GM13976 (cell line): ENCODE measurements at places on chromosomes 7 and 10.

DNA sequence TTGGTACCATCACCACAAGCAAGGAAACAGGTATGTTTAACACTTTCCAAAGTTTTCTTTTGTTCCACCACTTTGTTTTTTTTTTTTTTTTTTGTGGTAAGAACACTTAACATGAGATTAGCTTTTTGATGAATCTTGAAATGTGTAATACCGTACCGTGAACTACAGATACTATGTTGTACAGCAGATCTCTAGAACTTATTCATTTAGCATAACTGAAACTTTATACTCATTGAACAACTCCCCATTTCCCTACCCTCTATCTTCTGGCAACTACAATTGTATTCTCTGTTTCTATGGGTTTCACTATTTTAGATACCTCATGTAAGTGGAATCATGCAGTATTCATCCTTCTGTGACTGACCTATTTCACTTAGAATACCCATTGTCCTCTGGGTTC, 162.7 kb upstream of the ITGB1 start:
- no peak for DNase-seq

- DNase-seq = no peak
Observed at GRCh38 chr10:113177936-113178335, 227.9 kb downstream of the TCF7L2 start.

GRCh38 chr7:29488977-29489376, 74.7 kb upstream of the PRR15 start:
- DNase-seq = no peak

DNA sequence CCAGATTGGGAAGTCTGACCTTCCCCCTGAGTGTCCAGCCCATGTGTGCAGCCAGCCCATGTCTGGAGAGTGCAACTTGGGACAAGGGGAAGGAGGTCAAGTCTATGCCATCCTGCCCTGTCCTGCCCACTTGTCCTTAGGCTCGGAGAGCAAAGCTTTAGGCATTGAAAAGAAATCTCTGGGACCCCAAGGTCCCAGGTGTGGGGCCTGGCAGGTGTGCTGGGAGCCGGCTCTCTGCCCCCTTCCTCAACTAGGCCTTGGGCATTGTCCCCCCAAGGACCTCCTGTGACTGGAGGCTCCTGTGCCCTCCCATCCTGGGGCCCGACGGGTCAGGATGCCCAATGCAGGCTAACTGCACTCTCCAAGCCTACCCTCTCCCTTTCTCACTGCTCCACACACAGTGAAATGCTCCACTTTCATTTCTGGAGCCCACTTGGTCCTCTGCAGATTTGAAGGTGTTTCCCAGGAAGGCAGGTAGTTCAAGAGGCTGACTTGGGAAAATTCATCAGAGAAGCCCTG, 124.7 kb downstream of the PTPN20 start:
- DNase-seq = no peak

DNA sequence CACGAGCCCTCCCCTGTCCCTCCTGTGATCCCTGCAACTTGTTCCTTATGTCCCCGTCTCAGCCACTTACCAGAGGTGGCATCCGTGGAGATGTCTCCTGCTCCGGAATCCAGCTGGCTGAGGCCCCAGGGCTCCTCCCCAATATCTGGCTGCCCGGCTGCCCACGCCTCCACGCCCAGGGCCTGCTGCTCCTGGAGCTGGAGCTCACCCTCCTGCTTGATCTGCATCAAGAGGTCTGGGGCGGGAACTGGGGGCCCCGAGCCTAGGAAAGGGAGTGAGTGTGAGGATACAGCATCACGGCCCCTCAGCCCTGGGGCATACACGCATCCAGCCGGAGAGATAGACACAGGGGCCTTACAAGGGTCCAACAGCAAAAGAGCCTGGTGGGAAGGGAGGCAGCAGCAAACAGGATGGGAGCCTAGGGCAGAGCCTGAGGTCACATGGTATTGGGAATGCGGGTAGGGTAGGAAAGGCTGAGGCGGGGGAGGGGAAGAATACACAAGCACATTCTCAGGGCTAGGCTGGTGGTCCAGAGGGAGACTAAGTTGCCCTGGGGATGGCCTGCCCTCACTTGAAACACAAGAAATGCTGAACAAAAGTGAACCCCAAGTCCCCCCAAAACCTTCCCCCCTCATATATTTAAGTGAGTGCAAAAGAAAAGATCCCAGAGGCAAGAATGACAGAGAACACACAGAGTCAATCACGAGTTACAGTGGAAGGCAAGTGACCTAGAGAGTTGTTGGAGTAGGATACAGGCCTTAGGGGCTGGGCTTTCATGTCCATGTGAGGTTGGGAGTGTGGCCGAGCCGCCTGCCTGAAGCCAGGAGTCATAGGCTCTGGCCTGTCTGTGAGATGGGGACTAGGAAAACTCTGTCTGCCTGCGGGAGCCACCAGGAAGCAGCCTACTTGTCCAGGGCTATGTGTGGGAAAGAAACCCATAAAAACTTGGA, 16.9 kb upstream of the ZNF777 start:
- DNase-seq = no peak

DNA sequence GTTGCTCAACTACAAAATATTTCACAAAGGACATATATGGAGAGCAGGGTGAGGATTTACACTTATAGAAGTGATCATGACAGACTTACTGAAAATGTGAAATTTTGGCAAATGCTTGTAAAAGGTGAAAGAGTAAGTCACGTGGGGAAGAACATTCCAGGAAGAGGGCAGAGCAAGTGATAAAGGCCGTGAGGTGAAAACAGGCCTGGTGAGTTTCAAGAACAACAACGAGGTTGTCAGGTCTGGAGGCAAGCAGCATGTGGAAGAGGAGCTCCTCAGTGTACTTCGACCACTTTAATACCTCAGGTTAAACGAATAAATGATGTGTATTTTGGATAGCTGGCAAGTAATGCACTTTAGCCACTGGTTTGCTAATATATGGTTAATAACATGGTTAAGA, 706.7 kb downstream of the PCDH15 start:
- no peak for DNase-seq

GRCh38 chr7:157604661-157605381, 268.0 kb downstream of the DNAJB6 start:
- no peak for DNase-seq

- no peak for DNase-seq
Observed at GRCh38 chr10:77475522-77475921, 162.1 kb downstream of the KCNMA1 start.

DNA sequence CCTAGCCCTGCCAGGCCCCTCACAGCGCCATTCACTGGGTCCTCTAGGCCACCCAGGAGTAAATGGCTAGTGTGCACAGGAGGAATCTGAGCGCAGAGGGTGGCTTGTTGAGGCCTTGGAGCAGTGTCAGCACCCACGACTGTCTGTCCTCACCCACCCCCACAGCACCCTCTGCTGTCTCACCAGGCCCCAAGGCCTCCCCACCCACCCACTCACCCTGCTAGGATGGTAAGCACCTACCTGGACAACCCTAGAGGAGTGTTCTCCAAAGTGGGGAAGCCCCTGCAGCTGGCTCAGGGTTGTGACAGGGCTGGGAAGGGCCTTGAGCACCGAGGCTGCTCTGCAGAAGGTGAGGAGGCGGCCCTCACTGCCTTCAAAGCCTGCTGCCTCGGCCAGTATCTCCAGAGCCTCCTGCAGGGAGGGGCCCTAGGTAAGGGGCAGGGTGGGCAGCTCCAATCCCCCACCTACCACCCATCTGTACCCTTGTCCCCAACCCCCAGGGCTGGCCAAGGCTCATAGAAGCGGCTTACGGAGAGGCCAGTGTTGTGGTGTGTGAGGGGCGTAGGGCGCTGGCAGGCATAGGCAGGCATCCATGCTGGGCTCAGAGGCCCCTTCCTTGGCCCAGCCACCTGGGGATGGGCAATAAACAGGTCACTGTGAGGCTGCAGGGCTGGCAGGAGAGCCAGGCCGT, 2.9 kb downstream of the POLM start:
- no peak for DNase-seq

GRCh38 chr7:128071801-128072200, 40.6 kb upstream of the LRRC4 start:
- no peak for DNase-seq

DNA sequence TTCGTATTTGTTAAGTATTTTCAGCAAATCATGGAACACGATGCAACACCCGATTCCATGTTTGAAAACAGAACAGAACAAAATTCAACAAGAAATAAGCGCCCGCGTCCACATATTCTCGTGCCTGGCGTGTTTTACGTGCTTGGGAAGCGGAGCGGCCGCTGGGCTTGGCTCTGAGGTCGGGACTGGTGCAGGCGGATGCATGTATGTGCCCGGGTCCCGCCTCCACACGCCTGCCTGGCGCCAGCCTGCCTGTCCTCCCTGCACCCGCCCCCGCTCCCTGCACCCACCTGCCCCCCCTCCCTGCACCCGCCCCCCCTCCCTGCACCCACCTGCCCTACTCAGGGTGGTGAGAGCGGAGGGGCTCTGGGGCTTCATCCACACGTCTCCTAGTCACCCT, 454.5 kb downstream of the DNAJB6 start:
- DNase-seq = no peak

GRCh38 chr10:14355750-14356149, 25.0 kb upstream of the FRMD4A start:
- no peak for DNase-seq

GRCh38 chr10:36711361-36711760, 414.0 kb upstream of the ANKRD30A start:
- DNase-seq = no peak

GRCh38 chr10:93629647-93630305, 17.4 kb downstream of the PDE6C start:
- DNase-seq = no peak

GRCh38 chr10:115674496-115674895, 581.3 kb downstream of the ATRNL1 start:
- no peak for DNase-seq

DNA sequence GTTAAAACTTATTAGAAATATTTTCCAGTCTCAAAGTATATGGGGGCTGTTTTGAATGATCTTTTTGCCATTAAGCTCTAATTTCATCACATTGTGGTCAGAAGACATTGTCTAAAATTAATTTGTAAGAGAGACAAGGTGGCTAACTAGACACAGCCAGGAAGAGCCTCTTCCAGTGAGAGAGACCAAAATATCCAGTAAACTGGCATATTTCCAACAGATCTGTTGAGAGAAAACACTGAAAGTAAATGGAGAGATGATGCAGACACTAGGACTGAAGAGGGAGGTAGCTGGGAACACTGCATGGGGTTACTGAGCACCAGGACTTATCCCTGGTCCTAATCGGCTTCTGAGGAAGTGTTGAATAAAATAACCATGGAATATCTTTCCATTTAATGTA, 101.5 kb upstream of the TAS2R16 start:
- no peak for DNase-seq

DNA sequence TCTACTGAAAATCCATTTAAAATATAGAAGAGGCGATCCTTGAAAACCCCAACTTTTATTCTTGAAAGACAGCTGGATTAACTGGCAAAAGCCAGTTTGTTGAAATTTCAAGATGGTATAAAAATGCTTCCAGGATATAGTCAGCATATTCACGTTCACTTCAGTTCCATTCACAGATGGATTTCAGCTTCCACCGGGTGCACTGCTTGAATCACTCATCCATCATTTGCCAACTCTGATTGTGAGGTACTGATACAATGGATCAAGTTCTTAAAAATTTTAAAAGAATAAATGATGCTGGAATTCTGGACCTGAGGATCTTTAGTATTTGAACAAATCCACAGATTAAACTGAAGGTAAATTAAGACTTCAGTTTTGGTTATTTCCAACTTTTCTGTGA, 2.4 kb downstream of the PURB start:
- no peak for DNase-seq

DNA sequence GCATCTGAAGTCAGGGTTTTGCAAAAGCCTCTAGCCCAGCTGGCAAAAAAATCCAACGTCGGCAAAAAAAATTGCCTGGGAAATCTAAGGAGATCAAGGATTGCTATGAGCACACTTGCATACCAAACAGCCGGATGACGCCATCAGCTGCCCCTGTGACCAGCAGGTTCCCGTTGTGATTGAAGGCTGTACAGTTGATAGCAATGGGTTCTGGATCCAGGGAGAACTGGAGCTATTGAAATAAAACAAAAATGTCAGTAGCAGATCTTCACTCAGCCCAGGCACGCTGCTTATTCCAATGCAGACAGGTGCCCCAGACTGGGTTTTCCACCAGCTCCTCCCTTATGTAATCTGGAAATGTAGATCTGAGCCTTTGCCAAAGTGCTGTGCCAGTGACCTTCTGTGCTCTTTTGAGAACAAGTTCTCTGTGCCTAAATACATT, 18.7 kb upstream of the CYREN start:
- DNase-seq = no peak

DNA sequence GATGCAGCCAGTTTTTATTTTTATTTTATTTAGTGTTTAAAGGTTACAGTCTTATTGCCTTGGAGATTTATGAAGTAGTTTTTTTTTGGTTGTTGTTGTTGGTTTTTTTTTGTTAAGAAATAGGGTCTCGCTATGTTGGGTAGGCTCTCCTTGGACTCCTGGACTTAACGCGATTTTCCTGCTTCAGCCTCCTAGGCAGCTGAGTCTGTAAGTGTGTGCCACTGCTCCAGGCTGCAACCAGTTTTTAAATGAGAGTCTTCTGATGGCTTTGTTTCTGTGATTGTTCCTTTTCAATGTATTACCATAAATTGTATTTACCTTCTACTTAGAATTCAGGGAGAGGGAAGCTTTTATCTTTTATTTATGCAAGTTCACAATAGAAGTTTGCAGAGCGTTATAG, 62.8 kb downstream of the BICC1 start:
- DNase-seq = no peak

DNA sequence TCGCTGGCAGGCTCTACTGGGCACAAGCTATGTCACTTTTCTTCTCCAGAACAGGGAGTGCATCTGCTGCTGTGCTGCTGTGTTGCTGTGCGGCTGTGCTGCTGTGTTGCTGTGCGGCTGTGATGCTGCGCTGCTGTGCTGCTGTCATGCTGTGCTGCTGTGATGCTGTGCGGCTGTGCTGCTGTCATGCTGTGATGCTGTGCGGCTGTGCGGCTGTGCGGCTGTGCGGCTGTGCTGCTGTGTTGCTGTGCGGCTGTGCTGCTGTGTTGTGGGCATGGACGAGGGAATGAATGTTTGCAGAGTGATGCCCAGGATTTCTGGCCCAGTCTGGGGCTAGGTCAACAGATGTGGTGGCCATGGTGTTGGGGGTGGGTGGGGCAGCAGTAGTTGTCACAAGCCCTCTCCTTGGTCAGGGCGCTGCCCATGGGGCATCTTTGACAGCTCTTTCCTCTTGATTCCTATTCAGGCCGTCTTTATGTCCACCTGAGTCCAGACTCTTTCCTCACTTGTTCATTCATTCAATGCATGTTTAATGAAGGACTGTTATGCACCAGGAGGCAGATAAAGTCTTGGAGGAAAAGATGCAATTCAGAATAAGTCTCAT, 55.6 kb downstream of the C10orf120 start:
- no peak for DNase-seq

DNA sequence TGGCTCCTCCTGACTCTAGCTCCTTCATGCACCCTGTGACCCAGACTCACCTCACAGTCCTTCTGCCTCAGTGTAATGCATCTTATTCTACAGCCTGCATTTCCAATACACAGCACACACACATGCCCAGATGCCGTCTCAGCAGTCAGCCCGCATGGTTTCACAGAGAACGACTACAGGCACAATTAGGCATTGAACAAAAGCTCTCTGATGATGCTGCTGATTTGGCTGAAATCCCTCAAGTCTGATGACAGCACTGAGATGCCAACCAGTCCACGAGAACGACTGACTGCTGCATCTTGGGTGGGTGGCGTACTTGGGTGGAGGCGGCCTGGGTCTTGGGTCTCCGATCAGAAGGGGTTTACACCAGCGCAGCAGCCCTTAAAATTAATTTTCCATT, 200.4 kb downstream of the TAX1BP1 start:
- no peak for DNase-seq
